Left colon (tissue), 2 donors: ENCODE measurements at places on chromosomes 1 and 21. TPM values are rescaled to one million over a fixed set of nuclear protein-coding genes. Genes with fewer than 3 reads are reported as not detected.
A peak's percentile ranks its signal among the peaks of the same experiment; 100 is the strongest.

Gene SPRR4
- not detected for total RNA-seq

Gene GCSAML
- 0.18 TPM for total RNA-seq

Gene FAM72C
- 0.17 TPM for total RNA-seq

Gene C1orf94
- total RNA-seq = 0.11 TPM

Gene CYP4X1
- total RNA-seq = 2.2 TPM

Gene ZBTB8A
- total RNA-seq = 6.0 TPM

Gene FCRL2
- total RNA-seq = 1.2 TPM

Gene CHIA
- total RNA-seq = not detected

Gene ESPN
- 100 TPM for total RNA-seq

- no peak for DNase-seq
These were observed 300.6 kb downstream of the TM2D1 start for GRCh38 chr1:61424382-61424781.

- DNase-seq = no peak
These were observed 39.4 kb downstream of the CDC14A start for GRCh38 chr1:100391675-100392074.

DNA sequence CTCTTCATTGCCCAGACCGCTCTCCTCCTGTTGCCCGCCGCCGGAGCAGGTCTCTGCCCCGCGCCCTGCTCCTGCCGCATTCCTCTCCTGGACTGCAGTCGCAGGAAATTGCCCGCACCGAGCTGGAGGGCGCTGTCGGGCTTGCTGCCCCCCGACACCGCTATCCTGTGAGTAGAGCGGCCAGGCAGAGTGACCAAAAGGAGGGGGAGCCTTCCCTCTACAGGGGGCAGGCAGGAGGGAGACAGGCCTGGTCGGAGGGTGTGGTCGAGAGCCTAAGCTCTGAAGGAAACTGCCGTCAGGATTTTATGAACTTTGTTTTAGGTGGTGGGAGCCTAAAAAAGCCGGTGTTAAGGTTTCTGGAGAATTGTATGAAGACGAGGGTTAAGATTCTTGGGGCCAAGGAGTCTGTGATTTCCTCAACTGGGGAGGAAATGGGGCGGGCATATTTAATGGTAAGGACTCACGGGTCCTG lies 517 bp downstream of the LRIG2 start:
- peak; percentile 70 for DNase-seq

DNA sequence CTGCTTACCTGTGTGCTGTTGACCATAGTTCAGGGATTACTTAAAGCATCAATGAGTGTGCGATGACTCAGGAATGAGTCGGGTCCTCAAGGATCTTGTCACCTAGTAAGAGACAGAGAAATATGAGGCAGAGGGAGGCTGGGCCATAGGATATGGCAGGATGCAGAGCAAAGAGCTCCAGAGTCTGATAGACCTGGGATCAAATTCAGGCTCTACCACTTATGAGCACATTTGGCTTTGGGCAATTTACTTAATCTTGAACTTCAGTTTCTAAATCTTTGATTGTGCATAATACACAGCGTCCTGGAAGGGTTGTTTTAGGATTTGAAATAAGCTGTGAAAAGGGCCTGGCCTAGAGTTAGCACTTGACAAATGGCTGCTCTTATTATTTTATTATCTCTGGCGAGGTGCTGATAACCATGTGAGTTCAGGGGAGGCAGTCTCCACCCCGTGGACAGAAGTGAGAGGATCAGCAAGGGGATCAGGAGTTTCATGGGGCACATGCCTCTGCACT lies 94.5 kb downstream of the ROR1 start:
- DNase-seq = peak; percentile 34

DNA sequence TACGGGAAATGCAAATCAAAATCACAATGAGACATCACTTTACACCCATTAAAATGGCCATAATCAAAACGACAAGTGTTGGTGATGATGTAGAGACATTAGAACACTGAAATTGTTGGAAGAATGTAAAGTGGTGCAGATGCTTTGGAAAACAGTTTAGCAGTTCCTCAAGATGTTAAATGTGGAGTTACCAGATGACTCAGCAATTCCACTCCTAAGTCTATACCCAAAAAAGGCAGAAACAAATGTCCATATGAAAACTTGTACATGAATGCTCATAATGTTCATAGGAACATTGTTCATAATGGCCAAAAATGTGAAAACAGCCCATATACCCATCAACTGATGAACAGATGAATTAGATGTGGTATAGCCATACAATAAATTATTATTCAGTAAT lies 267.4 kb downstream of the KCNH1 start:
- DNase-seq = no peak

DNA sequence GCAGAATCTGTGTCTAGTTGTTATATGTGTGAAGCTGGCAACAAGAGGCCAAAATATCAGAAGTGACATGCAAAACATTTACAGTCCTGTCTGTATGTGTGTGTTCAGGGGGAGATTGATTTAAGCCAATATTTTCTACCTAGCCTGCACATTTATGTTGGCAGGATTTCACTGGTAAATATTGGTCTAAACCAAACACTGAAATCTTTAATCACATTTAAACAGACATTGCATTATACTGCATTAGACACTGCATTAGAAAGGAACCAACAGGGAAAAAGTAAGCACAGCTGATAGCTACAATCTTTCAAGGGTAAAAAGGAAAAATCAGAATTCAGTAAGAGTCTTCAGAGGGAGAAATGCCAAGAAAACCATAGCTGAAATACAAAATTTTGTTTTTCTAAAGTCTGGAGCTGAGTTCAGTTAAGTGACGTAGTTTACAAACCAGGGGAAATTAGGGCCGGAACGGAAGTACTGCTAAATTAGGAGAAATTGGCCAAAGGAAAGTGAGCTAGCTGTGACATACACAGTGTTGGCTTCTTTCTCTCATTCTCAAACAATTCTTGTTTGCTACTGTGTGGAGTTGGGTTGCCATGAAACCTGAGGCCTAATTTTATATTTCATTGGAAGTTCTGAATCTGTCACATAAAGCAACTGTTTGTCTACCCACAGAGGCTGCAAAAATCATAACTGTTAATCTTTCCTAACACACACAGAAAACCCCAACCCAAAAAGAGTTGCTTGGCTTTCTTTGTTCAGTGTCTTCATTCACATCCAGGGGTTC lies 217.3 kb upstream of the SGIP1 start:
- no peak for DNase-seq

- no peak for DNase-seq
These were observed 490.8 kb upstream of the ADGRL4 start for GRCh38 chr1:79497193-79497773.

- DNase-seq = no peak
These were observed 68.6 kb downstream of the NOS1AP start for GRCh38 chr1:162138112-162138511.

DNA sequence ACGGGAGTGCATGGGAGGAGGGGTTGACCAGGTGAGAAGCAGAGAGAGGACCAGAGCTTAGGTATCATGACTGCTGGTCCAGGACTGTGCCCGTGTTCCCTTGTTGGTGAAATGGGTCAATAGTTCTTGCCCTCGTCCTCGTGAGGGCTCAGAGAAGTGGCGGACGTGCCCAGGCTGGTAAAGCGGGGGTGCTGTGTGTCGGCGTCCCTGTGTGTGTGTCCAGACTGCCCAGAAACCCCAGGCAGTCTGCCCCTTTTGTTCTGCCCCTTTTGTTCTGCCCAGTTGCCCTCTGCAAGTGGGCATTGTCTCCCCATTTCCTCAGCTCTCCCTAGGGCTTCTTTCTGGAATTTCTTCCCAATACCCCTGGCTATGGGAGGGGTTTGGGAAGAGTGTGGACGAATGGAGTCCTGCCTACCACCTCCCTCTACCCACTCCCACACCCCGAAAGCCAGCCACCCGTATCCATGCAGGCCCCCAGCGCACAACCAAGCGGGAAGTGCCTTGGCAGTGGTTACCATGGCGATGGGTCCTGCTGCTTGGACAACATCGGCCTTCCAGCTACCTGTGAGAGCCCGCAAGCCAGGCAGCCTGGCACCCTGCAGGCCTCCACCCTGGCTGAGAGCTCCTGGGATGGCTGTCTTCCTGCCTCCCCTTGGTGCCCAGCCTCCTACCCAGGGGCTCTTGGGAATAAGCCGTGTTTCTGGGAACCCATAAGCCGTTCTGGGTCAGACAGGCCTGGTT lies 34.7 kb downstream of the ACOT11 start:
- DNase-seq = no peak

GRCh38 chr1:6197746-6198427 lies 1.5 kb downstream of the RPL22 start:
- DNase-seq = no peak

DNA sequence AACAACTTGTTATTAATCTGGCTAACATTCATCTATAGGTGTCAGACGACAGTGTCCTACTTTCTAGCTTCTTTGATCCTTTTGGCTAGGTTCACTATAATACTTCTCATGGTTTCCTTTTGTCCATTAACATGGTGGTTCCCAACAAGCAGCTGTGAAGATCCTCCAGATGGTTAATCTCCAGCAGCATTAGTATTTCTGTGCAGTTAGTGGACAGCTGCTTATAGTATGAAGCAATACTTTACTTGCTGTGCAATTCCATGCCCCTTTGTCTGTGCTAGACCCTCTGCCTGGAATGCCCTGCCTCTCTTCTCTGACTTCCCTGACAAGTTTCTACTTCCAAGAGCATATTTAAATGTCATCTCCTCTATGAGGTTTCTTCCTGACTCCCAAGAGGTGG lies 41.7 kb upstream of the ARHGAP29 start:
- no peak for DNase-seq

DNA sequence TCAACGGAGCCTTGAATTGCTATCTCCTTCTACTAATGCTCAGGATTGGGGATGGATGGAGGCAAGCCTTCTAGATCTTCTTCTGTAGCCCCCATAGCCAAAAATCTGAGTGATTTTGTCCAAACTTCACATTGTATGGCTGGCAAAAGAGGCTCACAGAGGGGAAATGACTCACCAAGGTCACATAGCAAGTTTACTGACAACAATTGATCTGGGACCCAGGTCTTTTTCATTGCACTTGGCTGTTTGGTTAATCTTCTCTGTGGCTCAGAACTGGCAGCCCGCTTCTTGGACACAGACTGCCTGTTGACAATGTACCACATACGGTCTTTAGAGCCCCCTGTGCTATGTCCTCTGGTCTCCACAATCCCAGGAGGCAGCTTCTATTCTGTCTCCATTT lies 3.0 kb upstream of the LACTBL1 start:
- no peak for DNase-seq

- no peak for DNase-seq
These were observed 13.2 kb downstream of the CAPN9 start for GRCh38 chr1:230760360-230760827.

DNA sequence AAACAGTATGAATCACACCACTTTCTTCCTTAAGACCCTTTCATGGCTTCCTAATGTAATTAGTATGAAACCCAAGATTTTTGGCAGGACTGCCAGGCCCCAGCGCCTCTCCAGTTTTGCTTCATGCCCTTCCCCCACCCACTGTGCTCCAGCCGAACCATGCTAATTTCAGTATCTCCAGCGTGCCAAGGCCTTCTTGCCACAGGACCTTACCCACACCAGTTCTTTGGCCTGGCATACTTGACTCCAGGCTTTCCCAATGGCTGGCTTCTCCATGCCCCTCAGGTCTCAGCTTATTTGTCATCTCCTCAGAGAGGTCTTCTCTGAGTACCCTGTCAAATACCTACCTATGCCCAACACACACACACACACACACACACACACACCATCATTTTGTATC lies 38.5 kb downstream of the ACP6 start:
- DNase-seq = no peak

- DNase-seq = no peak
These were observed 190.9 kb downstream of the CDC7 start for GRCh38 chr1:91691525-91691924.

GRCh38 chr1:107739201-107739600 lies 225.8 kb downstream of the VAV3 start:
- DNase-seq = no peak

- no peak for DNase-seq
These were observed 46.3 kb upstream of the TMPRSS15 start for GRCh38 chr21:18449605-18450550.

DNA sequence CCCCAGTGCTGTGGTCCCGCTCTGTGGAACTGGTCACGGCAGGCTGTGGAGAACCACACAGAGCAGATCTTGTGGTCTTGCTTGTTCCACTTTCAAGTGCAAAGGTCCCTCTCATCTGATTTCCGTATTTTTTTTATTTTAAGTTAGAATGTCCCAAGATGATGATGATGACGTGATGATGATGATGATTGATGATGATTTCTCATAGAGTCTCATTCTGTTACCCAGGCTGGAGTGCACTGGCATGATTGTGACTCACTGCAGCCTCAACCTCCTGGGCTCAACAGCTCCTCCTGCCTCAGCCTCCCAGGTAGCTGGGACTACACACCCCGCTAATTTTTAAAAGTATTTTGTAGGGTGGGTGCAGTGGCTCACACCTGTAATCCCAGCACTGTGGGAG lies 12.2 kb downstream of the EVA1C start:
- DNase-seq = no peak

GRCh38 chr1:178055779-178056471 lies 38.0 kb upstream of the RASAL2 start:
- no peak for DNase-seq

DNA sequence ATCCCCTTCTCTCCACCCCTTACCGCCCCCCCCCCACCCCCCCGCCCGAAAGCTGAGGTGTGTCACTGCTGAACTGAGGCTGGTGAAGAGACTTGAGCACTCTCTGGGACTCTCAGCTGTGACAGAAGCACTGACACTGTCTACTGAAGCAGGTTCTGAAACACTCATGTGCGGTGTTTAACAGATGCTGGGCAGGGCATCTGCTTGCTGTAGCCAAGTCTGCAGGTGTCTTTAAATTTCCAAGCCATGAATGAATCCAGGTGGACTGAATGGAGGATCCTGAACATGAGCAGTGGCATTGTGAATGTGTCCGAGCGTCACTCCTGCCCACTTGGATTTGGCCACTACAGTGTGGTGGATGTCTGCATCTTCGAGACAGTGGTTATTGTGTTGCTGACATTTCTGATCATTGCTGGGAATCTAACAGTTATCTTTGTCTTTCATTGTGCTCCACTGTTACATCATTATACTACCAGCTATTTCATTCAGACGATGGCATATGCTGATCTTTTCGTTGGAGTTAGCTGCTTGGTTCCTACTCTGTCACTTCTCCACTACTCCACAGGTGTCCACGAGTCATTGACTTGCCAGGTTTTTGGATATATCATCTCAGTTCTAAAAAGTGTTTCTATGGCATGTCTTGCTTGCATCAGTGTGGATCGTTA lies at the start of gene GPR52:
Gene GPR52, plus strand, starts transcription at position 99 of the 665 bp plus-strand sequence. Its CDS starts 148 bp downstream, at position 247.
- DNase-seq = no peak

- DNase-seq = no peak
These were observed 37.9 kb upstream of the RHOU start for GRCh38 chr1:228697207-228698016.

DNA sequence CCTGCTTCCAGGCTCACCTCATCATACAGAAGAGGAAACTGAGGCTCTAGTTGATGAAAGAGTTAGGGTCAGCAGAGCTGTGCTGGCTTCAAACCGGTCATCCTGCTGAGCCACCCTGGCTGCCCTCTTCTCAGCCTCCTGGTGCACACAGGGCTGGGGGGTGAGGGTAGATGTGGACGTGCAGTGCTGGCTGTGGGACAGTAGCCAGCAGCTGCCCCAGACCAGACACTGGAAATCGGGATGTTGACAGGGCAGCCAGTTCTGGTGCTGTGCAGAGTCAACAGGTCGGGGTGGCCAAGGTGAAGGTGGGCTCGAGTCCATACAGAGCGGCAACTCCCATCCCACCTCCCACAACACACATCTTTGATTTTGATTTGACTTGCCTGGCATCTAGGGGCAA lies 1.5 kb upstream of the CLCNKA start:
- no peak for DNase-seq
